HepG2 (cell line): ENCODE measurements at places on chromosomes 5 and 9. TPM values are rescaled to one million over a fixed set of nuclear protein-coding genes. Genes with fewer than 3 reads are reported as not detected.

GPR150 gene
- not detected in 2 replicates for total RNA-seq

OR13C3 gene
- not detected in 2 replicates for total RNA-seq

LCN1 gene
- total RNA-seq = not detected in 2 replicates

C9orf152 gene
- 0.24 and 0.67 TPM in 2 replicates for total RNA-seq

MELK gene
- total RNA-seq = 50.4 and 59.1 TPM in 2 replicates

SPAAR gene
- total RNA-seq = 0.07 TPM in 1 of 2 replicates, not detected in the other

MSMP gene
- total RNA-seq = 0.24 and 0.49 TPM in 2 replicates

WNT8A gene
- total RNA-seq = not detected in 2 replicates

WHRN gene
- total RNA-seq = 1.8 and 2.3 TPM in 2 replicates

IFNA13 gene
- total RNA-seq = not detected in 2 replicates

- H3K36me3 ChIP-seq = peaks cover 6% of the 10 kb centered on the region
- DNase-seq = no peak
- no peak overlapping the region for H3K4me3 ChIP-seq
- no peak overlapping the region for H3K27ac ChIP-seq
- no peaks in the 10 kb centered on the region for H3K27me3 ChIP-seq
- H3K4me1 ChIP-seq = no peaks in the 10 kb centered on the region
These were observed 294.1 kb downstream of the ARHGAP26 start for GRCh38 chr5:143064218-143064641.

DNA sequence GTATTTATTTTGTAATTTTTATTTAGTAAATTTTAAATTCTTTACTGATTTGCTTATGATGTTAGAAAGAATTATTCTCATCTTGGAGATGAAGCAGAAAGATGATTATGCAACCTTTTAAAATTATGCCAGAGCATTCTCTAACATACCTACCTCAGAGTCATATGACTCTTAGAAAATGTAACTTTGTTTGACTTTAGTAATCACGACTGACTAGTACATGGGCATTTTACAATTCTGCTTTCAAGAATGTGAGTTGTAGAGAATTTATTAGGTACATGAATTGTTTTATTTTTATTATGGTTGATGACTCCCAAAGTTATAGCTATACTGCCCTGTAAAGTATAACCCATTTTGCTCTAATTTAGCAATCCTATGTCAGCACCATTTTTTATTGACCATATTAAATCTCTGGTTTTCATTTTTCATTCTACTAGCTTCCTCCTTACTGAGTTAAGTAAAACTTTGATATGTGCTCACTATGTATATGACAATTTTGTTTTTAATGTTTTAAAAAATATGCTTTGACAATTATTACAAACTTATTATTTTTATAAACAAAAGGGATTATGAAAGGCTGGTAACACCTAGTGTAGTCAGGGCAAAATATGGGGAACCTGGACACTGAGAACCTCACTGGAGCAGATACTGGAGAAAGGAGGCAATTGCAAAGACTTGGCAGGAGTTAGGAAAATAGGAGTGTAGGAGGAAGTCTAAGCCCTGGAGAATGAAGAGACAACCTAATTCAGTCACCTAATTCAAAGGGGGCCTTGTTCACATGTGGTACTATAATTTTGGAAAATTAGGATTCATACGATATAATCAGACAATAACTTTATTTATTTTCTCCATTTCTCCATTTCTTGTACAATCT lies 249.7 kb upstream of the DAB2 start:
- H3K36me3 ChIP-seq = no peaks in the 10 kb centered on the region
- H3K4me1 ChIP-seq = no peaks in the 10 kb centered on the region
- H3K27me3 ChIP-seq = no peaks in the 10 kb centered on the region

GRCh38 chr5:92641031-92641962 lies 939.7 kb downstream of the NR2F1-AS1 start:
- H3K4me1 ChIP-seq = peaks cover 20% of the 10 kb centered on the region
- peak; percentile 79 for DNase-seq
- H3K36me3 ChIP-seq = no peaks in the 10 kb centered on the region
- peak overlapping the region; percentile 39 for H3K27ac ChIP-seq
- H3K27me3 ChIP-seq = no peaks in the 10 kb centered on the region

- H3K4me3 ChIP-seq = no peak overlapping the region
- no peaks in the 10 kb centered on the region for H3K27me3 ChIP-seq
- no peak overlapping the region for H3K27ac ChIP-seq
- H3K36me3 ChIP-seq = peaks cover 14% of the 10 kb centered on the region
- no peak for DNase-seq
- H3K4me1 ChIP-seq = no peaks in the 10 kb centered on the region
These were observed 23.8 kb upstream of the CAMLG start for GRCh38 chr5:134714541-134714940.

DNA sequence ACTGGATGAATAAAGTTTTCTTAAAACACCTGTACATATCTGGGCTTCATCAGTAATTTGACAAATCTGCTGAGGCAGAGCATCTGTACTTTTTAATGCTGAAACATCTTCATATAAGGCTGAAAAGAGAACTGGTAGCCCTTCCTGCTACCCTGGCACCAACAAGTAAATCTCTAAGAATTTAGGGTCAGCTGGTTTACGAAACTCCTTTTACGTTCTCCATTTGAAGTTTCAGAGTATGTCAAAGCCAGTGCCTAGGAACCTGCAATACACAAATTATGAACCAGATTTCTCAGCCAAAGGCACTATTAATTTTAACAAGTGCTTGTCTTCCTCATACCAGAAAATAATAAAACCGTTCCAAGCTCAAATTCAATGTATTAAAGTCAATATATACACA lies 3.8 kb downstream of the ZFAND5 start:
- no peaks in the 10 kb centered on the region for H3K27me3 ChIP-seq
- peaks cover 64% of the 10 kb centered on the region for H3K4me1 ChIP-seq
- peaks cover 15% of the 10 kb centered on the region for H3K36me3 ChIP-seq
- H3K27ac ChIP-seq = peak overlapping the region; percentile 99

DNA sequence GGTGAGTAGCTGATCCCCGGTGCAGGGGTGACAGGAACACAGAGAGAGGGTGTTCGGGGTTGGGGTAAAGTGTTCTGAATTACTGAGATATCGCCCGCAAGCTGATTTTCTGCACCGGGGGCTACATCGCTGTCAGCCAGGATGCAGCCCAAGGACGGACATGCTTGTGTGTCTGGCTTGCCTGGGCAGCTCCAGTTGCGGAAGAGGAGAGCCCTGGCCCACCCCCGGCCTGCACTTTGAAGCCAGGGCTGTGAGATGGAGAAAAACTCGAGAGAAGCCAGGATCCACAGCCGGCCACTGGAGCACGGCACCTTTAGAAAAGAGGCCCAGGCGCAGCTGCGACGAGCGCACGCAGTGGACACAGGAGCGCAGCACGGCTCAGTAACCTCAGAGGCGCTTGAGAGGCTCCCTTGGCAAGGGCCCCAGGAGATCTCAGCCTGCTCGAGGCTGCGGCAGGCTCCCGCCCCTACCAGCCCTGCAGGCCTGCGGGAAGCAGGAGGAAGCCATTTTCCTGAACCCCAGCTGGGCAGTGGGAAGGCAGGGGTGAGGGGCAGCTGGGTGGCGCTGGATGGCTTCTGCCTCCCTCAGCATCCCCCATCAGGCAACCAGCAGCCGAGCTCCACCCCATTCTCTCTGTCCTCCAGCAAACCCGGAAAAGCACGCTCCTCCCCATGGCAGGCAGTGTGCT lies 59.2 kb downstream of the C9orf50 start:
- no peaks in the 10 kb centered on the region; the same call in 1 of the 2 replicates for H3K36me3 ChIP-seq
- H3K4me3 ChIP-seq = no peak overlapping the region
- no peak for DNase-seq
- H3K27me3 ChIP-seq = no peaks in the 10 kb centered on the region

GRCh38 chr9:2241461-2241835 lies 226.3 kb downstream of the SMARCA2 start:
- H3K4me1 ChIP-seq = peaks cover 22% of the 10 kb centered on the region
- H3K27ac ChIP-seq = no peak overlapping the region
- DNase-seq = no peak
- no peaks in the 10 kb centered on the region for H3K36me3 ChIP-seq
- H3K27me3 ChIP-seq = peaks cover 15% of the 10 kb centered on the region; the same call in 1 of the 3 replicates

DNA sequence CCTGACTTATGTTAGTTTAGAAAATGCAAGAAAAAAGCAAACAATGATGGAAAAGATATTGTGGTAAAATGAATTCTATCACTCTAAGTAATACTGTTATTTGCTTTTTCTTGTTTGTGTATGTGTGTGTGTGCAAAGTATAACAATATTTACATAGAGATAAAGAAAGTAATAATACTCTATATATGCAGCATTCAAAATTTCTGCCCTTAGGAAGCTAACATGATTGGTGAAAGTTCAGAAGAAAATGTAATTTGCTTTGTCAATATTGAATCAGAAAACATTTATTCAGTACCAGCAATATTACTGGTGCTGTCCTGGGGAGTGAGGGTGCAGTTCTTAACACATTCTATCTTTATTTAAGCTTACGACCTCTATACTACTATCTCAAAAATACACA lies 12.9 kb upstream of the PRDM9 start:
- DNase-seq = no peak
- H3K4me1 ChIP-seq = no peaks in the 10 kb centered on the region
- H3K4me3 ChIP-seq = no peak overlapping the region
- H3K27me3 ChIP-seq = no peaks in the 10 kb centered on the region
- H3K36me3 ChIP-seq = no peaks in the 10 kb centered on the region

DNA sequence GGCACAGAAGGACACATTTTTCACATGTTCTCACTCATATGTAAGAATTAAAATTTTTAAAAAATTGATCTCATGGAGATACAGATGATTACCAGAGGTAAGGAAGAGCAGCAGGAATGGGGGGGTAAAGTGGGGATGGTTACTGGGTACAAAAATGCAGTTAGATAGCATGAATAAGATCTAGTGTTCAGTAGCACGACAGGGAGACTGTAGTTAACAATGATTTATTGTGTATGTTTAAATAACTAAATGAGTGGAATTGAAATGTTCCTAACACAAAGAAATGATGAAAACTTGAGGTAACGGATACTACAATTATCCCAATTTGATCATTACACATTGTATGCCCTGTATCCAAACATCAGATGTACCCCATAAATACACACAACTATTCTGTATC lies 15.2 kb upstream of the TGFBI start:
- DNase-seq = no peak
- H3K27ac ChIP-seq = no peak overlapping the region
- no peaks in the 10 kb centered on the region for H3K36me3 ChIP-seq
- no peak overlapping the region for H3K4me3 ChIP-seq
- peaks cover 5% of the 10 kb centered on the region for H3K4me1 ChIP-seq

GRCh38 chr5:142215915-142216681 lies 107.5 kb downstream of the NDFIP1 start:
- H3K27ac ChIP-seq = no peak overlapping the region
- DNase-seq = peak; percentile 54
- no peak overlapping the region for H3K4me3 ChIP-seq
- no peaks in the 10 kb centered on the region for H3K36me3 ChIP-seq
- H3K27me3 ChIP-seq = no peaks in the 10 kb centered on the region

- no peak overlapping the region for H3K4me3 ChIP-seq
- no peak for DNase-seq
- H3K27me3 ChIP-seq = no peaks in the 10 kb centered on the region
- H3K27ac ChIP-seq = no peak overlapping the region
These were observed 36.5 kb upstream of the ANKDD1B start for GRCh38 chr5:75574791-75575190.

- H3K4me3 ChIP-seq = no peak overlapping the region
- no peaks in the 10 kb centered on the region for H3K4me1 ChIP-seq
- H3K27me3 ChIP-seq = peaks cover 41% of the 10 kb centered on the region; the same call in 2 of the 3 replicates
- no peak overlapping the region for H3K27ac ChIP-seq
- DNase-seq = no peak
These were observed 4.3 kb downstream of the SPATA31E1 start for GRCh38 chr9:87886933-87887505.

GRCh38 chr5:143401227-143402016 lies 2.1 kb downstream of the NR3C1 start:
- peaks cover 64% of the 10 kb centered on the region for H3K4me1 ChIP-seq
- DNase-seq = peak; percentile 16
- H3K36me3 ChIP-seq = no peaks in the 10 kb centered on the region
- H3K27ac ChIP-seq = peak overlapping the region; percentile 96
- H3K27me3 ChIP-seq = no peaks in the 10 kb centered on the region; the same call in 2 of the 3 replicates
